ENCODE measurements at places on chromosomes 4 and X. TPM values are rescaled to one million over a fixed set of nuclear protein-coding genes. Genes with fewer than 3 reads are reported as not detected.

DNA sequence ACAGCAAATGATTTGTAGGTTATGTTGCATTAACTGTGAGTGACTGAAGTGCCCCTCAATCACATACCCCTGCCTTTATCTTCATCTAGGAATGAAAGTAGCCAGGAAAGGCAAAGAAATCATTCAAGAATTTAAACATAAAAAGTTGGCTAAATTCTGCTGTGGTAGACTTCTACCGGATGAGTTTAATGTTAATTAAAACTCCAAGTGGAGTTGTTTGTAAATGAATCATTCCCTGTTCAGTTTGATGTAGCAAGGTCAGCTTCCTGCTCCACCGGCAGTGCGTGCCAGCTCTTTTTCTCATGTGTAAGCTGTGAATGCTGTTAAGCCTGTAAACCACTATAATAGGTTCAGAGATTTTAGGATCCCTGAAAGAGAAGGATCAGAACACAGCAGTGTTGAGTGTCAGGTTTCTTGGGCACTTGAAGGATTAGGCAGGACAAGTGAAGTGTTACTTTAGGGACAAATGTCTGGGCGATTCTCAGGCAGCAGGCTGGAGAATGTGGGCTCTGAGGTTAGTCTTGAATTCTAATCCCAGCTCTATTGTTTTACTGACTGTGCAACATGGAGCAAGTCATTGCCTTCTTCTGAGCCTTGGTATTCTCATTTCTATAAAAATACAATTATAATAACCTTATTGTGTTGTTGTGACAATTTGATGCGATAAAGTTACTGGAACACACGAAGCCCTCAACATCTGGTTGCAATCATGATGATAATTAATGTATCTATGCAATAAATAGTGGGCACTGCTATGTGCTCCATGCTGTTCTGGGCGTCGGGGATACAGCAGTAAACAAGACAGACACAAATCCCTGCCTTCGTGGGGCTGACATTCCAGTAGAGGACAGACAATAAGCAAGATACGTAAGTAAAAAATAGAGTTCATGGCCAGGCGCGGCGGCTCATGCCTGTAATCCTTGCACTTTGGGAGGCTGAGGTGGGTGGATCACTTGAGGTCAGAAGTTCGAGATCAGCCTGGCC is 112.0 kb downstream of the SHROOM3 start:
- no peak for DNase-seq

- DNase-seq: no peak
Measured at GRCh38 chrX:68829582-68830418, 979 bp downstream of the EFNB1 start.

DNA sequence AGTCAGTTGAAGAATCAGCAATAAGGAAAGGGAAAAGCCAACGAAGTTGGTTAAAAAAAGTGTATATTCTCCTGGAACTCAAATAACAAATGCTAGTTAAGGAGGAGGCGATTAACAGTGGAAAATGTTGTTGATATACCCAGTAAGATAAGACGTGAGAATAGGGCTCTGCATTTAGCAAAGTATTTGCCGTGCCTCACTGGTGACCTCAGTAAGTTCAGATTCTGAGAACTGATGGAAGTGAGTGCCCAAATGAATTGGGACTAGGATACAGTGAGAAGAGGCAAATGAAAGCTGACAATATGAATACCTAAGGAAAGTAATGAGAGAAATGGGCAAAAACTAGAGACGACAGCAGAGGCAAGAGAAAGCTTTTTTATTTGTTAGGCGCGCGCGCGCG is 3.5 kb downstream of the TECRL start:
- no peak for DNase-seq

DNA sequence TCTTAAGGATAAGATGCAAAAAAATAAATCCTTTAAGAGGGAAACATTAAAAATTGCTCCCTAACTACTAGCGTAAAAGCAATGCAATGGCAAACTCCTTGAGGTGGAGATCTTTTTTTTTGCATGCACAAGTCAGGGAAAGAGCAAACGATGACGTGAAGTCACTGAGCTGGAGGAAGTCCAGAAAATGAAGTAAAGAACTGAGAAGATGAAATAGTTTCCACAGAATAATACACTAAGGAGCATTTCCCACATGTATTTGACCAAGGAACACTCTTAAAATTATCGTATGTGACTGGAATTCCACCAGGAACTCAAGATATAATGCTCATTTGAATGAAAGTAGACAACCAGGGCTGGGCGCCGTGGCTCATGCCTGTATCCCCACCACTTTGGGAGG is 21.0 kb upstream of the DOCK11 start:
- DNase-seq: no peak

GRCh38 chr4:134906404-134907023 is 704.9 kb upstream of the PABPC4L start:
- DNase-seq: peak; percentile 14

The KIAA1210 gene
- 2.5 TPM for polyA plus RNA-seq
